ENCODE measurements at places on chromosomes 3 and 15. TPM values are rescaled to one million over a fixed set of nuclear protein-coding genes. Genes with fewer than 3 reads are reported as not detected.

DNA sequence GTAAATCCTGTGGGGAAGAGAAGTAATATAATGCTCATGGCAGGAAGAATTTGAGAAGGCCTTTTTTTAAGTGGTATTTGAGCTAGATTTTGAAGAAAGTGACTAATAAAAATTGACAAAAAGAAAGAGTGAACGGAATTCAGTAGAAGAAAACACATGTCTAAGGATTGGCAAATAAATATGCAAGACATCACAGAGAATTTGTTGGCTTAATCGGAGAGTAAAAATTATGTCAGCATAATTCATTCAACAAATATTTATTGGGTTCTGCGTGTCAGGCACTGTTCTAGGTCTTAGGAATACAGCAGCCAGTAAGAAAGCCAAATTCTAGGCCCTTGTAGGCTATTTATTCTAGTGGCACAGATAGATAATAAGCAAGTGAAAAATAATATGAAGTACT lies 33.6 kb upstream of the LEKR1 start:
- no peak for DNase-seq

INSYN1 gene
- polyA plus RNA-seq = not detected

REC114 gene
- polyA plus RNA-seq = not detected

DNA sequence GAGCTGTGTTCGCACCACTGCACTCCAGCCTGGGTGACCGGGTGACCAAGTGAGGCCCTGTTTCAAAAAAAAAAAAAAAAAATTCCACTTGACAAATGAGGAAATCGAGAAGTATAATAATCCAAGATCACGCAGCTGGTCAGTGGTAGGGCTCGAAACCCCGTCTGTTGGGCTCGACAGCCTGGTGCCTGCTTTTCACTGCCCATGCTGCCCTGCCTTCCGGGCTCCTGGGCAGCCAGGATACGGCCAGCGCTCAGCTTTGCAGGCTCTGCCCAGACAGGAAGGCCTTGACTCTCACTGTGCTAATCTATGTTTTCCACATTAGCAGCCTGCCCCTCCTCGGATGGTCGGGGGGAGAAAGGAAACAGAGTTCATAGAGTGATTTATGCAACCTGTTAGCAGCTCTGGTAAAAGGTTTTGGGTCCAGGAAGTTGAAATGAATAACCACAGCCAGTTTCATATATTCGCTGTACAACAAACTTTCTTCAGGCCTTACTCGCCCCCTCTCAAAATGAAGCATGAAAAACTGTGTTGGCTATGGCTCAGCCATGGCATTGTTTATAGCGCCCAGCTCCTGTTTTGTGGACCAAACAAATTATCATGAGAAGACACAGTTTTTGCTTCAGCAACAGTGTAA lies 108.8 kb downstream of the XXYLT1 start:
- DNase-seq = no peak

DNA sequence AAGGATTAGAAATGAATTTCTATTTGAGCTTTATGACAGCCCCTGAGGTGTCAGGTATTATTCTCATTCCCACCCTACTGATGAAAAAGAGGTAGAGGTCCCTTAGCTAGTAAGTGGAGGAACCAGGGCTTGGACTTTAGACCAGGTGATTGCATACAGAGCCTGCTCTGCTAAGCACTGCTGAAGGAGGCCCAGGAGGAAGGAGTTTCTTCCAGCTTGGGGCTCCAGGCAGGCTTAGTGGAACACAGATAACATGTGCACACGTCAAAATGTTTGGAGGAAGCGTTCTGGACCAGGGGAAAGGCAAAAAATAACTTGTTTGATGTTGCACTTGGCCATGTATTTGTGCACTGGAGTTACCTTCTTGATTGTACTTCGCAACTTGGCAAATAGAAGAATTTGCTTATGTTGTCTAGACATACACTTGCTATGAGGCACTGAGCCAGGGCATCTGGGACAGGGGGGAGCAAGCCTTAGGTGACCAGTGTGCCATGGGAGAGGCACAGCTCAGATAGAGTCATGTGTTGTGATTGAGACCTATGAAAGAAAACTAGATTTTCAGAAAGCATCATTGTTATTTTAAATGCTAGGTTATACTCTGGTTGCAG lies 22.4 kb downstream of the IFT122 start:
- DNase-seq = no peak

Measured in CD14-positive monocyte (primary cell).